K562 (cell line): ENCODE measurements at places on chromosomes 1 and 21. TPM values are rescaled to one million over a fixed set of nuclear protein-coding genes. Genes with fewer than 3 reads are reported as not detected.
A peak's percentile ranks its signal among the peaks of the same experiment; 100 is the strongest.

WNT3A gene
- not detected in 2 replicates for total RNA-seq

RIPPLY3 gene
- total RNA-seq, result not detected in 2 replicates

CORT gene
- 0.51 TPM in 1 of 2 replicates, not detected in the other for total RNA-seq

DNA sequence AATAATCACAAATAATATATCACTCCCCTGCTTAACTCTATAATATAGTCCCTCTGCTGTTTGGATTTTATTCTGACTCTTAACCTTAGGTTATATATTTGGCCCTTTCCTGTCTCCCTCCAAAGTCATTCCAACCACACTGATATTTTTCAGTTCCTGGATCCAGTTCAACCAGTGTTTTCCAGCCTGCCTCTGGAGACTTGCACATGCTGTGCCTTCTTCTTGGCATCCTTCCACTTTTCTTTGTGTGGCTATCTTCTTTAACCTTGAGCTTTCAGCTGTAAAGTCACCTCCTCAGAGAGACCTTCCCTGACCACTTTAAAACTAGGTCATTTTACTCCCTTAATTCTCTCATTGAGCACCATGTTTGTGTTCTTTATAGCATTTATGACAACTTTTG, 19.4 kb downstream of the CERS2 start:
- no peak overlapping the region for H3K4me3 ChIP-seq
- peak; percentile 4 for DNase-seq
- H3K27ac ChIP-seq, result no peak overlapping the region
- H3K27me3 ChIP-seq, result no peaks in the 10 kb centered on the region

DNA sequence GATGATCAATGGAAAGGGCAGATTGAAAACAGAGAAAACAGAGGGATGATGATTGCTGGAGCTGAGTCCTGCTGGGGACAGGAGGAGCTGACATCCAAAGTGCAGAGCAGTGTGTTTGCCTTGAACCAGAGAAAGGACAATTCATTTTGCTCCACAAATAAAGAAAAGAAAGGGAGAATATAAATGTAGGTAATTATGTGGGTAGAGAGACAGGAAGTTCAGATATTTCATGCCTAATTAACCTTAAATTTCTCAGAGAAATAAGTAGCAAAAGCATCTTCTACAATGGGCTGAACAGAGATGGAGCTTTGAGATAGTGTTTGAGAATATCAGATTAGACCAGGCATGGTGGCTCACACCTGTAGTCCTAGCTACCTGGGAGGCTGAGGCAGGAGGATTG, 93.2 kb downstream of the TNFSF18 start:
- no peaks in the 10 kb centered on the region for H3K27me3 ChIP-seq
- no peak overlapping the region for H3K27ac ChIP-seq
- H3K4me1 ChIP-seq, result no peaks in the 10 kb centered on the region
- no peak overlapping the region for H3K4me3 ChIP-seq
- DNase-seq, result no peak
- no peaks in the 10 kb centered on the region for H3K36me3 ChIP-seq
